ENCODE measurements at places on chromosomes 1 and 21.

DNA sequence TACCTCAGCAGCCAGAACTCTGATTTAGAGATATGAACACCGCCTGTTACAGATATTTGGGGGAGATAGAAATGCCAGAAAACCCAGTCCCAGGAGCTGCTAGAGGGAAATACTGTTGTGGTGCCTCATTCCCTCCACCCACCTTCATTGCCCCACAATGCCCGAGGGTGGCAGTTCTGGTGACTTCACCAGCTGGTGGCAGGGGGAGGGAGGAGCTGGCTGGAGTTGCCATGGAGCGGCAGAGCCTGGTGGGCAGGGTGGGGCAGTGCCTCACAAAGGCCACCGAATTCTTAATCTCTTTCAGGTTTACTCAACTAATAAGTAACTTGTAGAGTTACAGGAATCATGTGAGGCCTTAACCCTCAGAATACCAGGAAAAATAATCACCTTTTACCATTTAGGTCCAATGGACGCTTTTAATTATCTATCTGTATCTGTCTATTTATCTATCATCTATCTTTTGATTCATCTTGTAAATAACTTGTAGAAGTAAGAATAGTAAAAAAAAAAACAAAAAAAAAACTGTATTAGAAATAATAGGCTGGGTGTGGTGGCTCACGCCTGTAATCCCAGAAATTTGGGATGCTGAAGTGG, 11.7 kb upstream of the S100A11 start:
- peak; percentile 98 for DNase-seq

- no peak for DNase-seq
Observed at GRCh38 chr1:227072991-227073390, 132.9 kb downstream of the COQ8A start.

- no peak for DNase-seq
Observed at GRCh38 chr1:97869441-97869840, 51.4 kb downstream of the DPYD start.

GRCh38 chr1:97904534-97904933, 16.3 kb downstream of the DPYD start:
- DNase-seq, result no peak

DNA sequence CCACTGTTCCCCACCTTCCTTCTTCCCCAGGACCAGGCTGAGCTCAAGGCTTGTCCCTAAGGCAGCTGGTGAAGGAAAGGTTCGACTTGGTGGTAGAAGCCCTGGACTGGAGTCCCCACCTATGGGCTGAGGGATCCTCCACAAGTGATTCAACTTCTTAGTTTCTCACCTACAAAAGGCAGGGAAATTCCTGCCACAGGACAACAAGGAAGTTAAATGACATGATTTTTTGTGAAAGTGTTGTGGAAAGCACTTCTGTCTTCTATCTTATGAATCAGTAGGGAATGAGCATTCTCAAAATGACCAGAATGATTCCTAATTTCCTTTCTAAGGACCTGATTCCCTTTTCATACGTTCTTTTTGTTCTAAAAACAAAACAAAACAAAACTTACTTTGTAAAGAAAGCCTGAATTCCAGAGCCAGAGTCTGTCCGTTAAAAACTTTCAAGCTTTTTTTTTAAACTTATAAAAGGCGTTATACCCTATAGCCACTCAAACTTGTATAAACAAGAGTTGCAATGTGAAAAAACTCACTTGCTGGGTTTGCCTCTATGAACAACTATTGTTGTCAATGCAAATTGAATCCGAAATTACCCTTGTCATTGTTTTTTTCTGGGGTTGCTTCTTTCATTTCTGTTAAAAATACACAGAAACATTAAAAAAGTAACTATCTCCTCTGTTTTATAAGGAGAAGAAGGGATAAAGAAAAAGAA, 12.2 kb downstream of the KCNJ15 start:
- DNase-seq, result no peak

GRCh38 chr1:247857069-247857984, at the start of gene TRIM58:
TSS of gene TRIM58 (plus strand) at chr1:247857187. CDS start at chr1:247857247, 60 bp downstream.
- no peak for DNase-seq

DNA sequence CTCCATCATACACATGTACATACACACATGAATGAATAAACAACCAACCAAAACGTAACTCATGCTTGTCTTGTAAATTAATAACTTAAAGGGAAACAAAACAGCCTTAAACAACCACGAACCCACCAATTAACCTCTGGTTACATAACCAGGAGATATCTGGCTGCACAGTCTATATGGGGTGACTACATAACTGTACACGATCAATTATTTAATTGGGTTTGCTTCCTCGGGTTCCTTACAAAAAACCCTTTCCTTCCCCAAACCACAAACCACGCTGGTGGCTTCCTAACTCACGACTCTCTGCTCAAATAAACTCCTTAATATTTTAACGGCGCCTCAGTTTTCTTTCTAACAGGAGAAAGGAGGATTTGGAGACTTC, 744 bp downstream of the ZNF670 start:
- DNase-seq, result peak; percentile 21

GRCh38 chr1:113096493-113096892, 23.5 kb downstream of the LRIG2 start:
- DNase-seq, result no peak

DNA sequence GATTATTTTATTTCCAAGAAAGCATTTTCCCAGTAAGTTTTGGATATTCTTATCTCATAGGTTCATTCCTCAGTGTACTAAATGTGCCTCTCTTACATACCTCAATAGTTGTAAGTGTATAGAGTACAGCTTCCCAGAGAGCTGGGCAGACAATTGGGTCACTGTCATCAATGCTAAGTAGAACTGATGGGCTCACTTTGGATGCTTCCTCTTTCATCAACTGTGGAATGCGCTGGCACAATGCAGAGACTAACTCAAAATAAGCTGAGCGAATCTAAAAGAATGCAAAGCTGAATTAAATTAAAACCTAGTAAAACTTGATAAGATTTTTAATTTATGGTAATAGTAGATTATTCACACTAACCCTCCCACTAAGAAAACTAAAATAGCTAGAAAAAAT, 21.5 kb downstream of the LTN1 start:
- DNase-seq, result no peak

Measured in Caki2 (cell line).